Substantia nigra (tissue), 51 donors: ENCODE measurements at places on chromosomes 6 and 20.
A peak's percentile ranks its signal among the peaks of the same experiment; 100 is the strongest.

DNA sequence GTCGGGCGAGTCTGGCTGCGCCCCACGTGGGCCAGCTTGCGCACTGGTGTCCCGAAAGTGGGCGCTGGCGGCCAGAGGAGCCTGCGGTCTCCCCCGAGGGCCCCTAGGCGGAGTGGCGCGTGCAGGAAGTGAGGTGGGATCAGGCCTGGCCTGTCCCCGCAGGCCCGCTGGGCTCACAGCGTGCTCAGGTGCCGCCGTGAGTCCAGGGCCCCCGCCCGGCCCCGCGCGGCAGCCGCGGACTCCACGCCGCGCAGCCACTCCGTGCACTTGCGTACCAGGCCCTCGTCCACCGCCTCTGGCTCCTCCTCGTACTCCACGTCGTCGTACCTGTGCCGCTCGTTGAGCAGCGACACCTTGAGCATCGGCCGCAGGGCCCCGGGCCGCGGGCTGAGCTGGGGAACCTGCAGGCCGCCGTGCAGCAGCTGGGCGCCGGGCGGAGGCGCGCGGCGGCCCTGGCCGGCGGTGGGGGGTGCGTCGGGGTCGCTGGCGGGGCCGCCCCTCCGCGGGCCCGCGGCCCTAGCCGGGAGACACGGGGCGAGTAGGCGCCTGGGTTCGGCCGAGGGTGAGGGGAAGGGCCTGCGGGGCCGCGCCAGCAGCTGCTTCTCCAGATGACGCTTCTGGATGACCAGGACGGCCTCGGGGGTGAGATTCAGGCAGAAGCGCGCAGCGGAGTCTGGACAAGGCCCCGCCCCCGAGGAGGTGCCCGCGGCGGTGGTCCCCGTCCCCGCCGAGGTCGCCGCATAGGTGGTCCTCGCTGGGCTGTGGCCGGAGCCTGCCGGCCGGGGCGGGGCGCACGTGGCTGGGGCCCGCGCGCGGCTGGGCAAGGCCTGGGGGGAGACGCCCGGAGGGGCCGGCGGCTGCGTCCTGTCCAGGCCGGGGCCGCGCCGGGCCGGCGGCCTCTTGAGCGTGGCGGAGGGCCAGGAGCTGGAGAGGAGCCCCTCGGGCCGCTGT is 835 bp downstream of the PRR18 start:
- DNase-seq, result peak; percentile 67

DNA sequence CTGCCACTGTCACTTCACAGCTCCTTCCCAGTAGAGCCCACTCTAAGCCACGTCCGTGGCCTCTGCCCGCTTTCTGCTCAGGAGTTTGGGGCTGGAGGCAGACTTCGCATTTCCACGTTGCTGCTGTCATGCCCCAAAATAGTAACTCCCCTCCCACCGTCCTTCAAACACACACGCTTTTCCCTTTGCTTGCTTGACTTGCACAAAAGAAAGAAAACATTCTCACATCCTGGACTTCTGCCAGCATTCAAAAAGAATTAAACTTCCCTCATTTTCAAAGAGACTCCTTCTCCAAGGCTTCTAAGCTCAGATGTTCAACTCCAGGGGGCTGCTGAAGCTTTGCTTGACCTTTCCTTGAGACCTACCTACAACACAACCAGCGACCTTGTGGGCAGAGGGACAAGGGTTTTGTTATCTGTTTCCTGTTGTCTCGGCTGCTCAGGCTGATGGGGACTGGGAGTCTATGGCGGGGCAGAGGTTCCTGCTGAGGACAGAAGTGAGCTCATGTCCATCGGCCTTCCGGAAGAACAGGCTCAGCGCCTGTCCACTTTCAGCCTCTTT is 263.8 kb upstream of the FOXQ1 start:
- no peak for DNase-seq

DNA sequence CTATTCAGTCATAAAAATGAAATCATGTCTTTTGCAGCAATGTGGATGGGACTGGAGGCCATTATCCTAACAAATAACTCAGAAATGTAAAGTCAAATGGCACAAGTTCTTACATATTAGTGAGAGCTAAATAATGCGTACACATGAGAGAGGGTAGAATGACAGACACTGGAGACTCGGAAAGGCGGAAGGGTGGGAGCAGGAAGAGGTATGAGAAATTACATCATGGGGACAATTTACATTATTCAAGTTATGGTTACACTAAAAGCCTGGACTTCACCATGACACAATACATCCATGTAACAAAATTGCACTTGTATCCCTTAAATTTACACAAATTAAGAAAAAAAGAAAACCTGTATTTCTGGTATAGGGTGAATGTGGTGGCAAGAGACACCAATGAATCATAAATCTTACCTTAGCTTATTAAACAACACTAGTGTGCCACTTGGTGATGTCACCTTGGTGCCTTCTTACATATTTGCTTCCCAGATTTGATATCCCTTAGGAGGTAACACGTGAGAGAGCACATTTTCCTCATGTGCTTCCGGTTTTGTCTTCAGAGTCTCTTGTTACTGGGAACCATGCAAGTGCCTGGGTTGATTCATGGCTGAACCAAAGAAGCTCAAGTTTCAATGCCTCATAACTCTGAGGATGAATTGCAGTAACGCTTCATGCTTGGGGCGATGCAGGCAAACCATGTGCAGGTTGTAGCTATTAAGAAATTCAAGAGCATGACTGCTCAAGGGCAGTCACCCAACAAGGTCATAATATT is 84.6 kb downstream of the DCDC2 start:
- no peak for DNase-seq

DNA sequence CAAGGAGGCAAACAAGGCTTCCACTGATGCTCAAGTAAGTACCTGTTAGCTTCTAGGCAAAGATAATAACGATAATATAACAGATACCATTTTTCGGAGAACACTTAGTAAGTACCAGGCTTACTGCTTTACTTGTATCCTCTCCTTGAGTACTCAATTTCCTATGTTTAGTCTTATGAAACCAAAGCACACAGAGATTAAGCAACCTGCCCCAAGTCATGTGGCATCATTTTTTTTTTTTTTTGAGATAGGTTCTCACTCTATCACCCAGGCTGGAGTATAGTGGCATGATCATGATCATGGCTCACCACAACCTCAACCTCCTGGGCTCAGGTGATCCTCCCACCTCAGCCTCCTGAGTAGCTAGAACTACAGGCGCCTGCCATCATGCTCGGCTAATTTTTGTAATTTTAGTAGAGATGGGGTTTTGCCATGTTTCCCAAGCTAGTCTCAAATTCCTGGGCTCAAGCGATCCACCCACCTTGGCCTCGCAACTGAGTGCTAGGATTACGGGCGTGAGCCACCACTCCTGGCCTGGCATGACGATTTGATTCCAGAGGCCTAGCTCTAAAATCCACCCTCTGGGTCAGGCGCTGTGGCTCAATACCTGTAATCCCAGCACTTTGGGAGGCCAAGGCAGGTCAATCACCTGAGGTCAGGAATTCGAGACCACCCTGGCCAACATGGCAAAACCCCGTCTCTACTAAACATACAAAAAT is 14.0 kb downstream of the SPAG4 start:
- no peak for DNase-seq
